ENCODE measurements at places on chromosomes 4 and X.
A peak's percentile ranks its signal among the peaks of the same experiment; 100 is the strongest.

GRCh38 chr4:87489678-87490077, 39.5 kb downstream of the SPARCL1 start:
- no peak for DNase-seq

DNA sequence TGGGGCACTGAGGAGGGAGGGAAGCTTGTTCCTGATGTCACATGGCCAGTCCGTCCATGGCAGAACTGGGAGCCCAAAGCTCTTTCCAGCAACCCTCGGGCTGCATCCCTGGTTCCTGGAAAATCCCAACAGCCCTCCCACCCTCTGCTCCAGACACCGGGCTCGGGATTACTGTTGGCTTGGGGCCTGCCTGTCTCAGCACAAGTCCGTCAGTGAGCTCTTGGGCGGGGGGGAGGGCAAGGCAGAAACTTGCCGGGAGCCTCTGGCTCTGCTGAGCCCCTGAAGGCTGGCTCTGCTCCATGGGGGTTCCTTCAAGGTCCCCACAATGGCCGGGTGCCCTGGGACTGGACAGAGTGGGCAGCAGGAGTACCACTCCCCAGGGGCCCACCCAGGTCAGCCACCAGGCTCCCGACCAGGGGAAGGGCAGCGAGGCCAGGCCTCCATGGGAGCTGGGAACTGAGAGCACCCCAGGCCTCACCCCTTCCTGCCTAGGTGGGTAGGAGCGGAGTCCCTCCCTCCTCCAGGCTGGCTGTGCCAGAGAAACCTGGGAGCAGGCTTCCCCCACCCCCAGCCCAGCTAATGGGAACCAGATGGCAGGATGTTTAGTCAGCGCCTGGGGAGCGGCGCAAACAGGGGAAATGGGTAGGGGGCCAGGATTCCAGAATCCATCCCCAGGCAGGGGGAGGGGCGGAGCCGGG, 6.4 kb upstream of the HAUS7 start:
- peak; percentile 49 for DNase-seq

- no peak for DNase-seq
Observed at GRCh38 chrX:92230628-92231027, 451.5 kb downstream of the PCDH11X start.

GRCh38 chrX:103666202-103667107, 20.0 kb downstream of the MORF4L2 start:
- DNase-seq, result no peak

- DNase-seq, result no peak
Observed at GRCh38 chr4:163598489-163598888, 104.0 kb downstream of the TMA16 start.

DNA sequence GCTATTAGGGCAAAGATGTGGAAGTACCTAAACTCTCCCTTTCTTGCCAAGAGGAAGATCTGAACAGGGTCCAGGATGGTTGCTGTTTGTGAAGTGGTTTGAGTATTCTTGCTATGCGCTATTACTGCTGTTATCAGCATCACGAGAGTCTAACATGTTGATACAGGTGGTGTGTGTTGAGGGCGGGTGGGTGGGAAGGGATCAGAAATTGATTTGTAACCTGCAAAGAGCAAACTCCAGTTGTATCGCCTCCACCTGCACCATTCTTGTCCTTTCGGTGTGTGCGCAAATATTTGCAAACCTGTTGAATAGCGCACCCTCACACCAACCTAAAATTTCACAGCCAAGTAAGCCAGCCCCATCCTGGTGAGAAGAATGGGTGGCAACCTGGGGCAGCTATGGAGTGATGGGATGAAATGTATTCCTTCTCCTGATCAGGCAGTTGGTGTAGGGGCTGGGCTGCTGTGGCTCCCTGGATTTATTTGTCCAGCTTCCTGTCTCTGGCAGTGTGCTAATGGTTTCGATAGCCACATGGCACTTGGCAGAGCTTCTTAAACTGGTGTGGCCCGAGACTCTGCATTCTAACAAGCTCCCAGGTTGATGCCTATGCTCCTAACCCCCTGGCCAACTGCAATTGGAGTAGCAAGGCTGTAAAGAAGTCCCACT, 102.6 kb upstream of the SCML1 start:
- DNase-seq, result no peak

GRCh38 chrX:49120091-49120490, 3.4 kb downstream of the GPKOW start:
- DNase-seq, result no peak

GRCh38 chrX:65093658-65094057, 117.4 kb upstream of the ZC4H2 start:
- DNase-seq, result no peak

GRCh38 chrX:13685126-13685763, 3.7 kb upstream of the RAB9A start:
- DNase-seq, result no peak

DNA sequence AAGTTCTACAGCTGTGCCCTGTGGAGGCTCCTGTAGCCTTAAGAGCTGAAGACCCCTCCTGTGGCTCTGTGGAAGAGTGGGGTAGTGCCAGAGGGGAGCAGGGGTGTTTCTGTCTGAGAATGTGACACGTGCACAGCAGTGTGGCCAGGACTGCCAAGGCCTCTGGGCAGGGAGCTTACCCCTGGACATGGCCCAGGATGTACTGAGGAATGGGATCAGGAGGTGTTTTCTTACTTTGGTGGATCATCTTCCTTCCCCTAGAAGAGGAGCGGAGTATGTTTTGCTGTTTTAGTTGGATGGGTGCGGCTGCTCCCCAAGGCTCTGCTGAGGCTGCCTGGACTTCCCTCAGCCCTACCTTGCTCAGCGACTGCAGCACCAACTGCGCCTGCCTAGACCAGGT, 342.6 kb downstream of the ARHGAP10 start:
- DNase-seq, result no peak

DNA sequence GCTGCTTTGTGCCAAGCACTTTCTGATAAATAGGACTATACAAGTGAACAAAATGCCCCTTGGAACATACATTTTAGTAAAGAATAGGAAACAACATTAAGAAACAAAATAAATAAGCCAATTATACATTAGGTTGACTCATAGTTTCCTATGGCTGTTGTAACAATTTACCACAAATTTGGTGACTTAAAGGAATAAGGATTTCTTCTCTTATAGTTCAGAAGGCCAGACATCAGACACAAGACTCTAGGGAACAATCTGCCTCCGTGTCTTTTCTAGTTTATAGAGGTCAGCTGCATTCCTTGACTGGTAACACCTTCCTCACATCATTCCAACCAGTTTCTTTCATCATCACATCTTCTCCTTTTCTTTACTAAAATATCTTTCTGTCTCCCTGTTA, 235.9 kb upstream of the PCDH18 start:
- DNase-seq, result no peak

- no peak for DNase-seq
Observed at GRCh38 chr4:78742300-78742699, 33.9 kb upstream of the BMP2K start.

- no peak for DNase-seq
Observed at GRCh38 chrX:34884817-34885216, 57.8 kb upstream of the FAM47B start.

GRCh38 chr4:7698584-7698983, 241.1 kb downstream of the AFAP1 start:
- peak; percentile 44 for DNase-seq

- DNase-seq, result no peak
Observed at GRCh38 chr4:94365304-94365703, 22.7 kb upstream of the HPGDS start.

- peak; percentile 31 for DNase-seq
Observed at GRCh38 chrX:36961590-36961989, 46.6 kb upstream of the FAM47C start.

GRCh38 chr4:22900876-22901275, 208.1 kb downstream of the GBA3 start:
- no peak for DNase-seq

GRCh38 chr4:82515705-82516104, 46.1 kb downstream of the TMEM150C start:
- no peak for DNase-seq

DNA sequence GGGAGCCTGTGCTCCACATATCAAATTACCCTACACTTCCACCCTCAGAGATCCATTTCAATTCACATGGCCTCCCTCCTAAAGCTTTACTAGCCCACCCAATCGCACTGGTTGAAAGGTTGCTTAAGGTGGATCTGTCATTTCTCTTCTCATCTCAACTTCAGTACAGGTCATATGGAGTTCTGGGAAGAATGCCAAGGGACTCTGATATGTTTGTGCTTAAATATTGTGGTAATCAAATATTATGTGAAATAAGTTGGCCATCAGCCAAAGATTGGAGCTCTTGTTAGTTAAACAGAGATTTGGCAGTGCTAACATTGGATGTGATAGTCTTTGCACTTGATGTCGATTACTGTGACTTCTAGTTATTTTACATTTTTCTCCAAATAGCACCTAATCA, 20.5 kb downstream of the SEPTIN6 start:
- no peak for DNase-seq

DNA sequence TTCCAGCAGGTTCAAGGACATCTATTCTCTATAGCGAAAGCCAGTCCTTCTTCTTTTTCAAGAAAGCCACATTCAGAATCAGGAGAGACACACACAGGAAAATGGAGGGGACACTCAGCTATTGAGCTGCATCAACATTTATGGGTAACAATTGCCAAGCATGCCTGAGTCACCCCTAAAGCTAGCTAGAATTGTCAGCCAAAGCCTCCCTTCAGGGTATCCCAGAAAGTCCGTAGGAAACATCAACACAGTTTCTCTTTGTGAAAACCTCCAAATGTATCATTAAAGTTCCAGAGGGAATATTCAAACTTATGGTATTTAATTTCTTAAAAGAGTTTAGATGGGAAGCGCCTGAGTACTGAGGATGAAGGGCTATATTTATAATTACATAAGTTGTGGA, 331.1 kb upstream of the SLC7A11 start:
- no peak for DNase-seq

DNA sequence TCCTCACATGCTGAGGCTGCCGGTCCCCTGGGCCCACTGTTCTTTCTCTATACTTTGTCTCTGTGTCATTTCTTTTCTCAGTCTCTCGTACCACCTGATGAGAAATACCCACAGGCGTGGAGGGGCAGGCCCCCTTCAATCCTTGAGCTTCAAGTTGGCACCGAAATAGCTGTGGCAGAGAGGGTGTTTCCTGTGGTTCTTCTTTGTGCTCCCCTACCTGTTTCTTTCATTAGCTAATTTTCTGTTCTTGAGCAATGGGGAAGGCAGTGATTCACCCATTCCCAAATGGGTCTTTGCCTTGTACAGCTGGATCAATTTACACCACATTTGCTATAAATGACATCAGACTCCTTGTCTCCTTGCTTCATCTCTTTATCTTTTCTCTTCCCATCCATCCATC, 2.1 kb upstream of the CYSLTR1 start:
- DNase-seq, result no peak

GRCh38 chrX:12722314-12722713, 68.9 kb upstream of the PRPS2 start:
- DNase-seq, result no peak

DNA sequence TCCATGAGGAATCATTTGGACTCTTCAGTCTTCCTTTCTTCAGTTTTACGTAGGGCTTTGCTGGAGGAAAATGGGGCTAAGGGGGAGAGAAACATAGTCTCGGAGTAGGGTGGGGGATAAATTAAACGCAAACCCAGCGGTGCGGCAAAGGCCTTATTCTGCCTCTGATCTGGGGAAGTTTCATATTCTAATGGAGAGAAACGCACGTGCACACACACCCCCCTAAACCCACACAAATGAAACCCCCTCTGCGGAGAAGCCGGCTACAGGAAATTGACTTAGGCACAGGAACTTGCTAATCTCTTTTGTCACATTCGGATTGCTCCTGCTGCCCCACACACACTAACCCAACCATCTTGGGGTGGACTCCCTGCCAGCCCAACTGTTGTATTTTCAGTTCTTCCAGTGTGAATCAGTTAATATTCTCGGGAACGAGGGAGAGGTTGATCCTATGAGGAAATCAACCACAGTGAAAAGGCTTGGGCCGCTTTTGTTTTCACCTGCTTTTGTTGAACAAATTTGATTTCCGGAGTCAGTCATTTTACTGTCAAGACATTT, at the start of gene RHOH:
RHOH (plus strand) TSS at position 308 of the 558 bp plus-strand sequence. CDS start 46,356 bp downstream, outside the sequence.
- no peak for DNase-seq

DNA sequence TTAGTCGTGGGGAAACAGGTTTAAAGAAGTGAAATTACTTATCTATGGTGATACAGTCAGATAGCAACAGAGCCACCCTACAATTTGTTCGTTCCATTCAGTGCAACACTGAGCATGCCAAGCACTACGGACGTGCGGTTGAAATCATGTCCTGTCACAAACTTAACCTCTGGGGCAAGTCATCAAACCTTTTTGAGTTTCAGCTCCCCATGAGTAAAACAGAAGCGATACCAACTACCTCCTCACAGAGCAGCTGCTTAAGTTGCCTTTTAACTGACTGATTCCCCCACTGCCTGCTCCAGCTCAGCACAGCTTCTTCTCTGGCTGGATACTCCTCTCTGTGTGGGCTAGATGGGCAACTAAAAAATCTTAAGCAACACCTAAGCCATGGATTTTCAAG, 36.0 kb downstream of the LHFPL1 start:
- DNase-seq, result no peak

GRCh38 chr4:55249476-55249875, 96.6 kb upstream of the SRD5A3 start:
- no peak for DNase-seq

GRCh38 chr4:22668301-22668700, 24.4 kb upstream of the GBA3 start:
- no peak for DNase-seq

- no peak for DNase-seq
Observed at GRCh38 chr4:149752729-149753128, 62.9 kb downstream of the IQCM start.

GRCh38 chr4:66130042-66130441, 459.8 kb upstream of the EPHA5 start:
- DNase-seq, result no peak

- DNase-seq, result no peak
Observed at GRCh38 chrX:154775419-154776349, 13.0 kb downstream of the DKC1 start.

DNA sequence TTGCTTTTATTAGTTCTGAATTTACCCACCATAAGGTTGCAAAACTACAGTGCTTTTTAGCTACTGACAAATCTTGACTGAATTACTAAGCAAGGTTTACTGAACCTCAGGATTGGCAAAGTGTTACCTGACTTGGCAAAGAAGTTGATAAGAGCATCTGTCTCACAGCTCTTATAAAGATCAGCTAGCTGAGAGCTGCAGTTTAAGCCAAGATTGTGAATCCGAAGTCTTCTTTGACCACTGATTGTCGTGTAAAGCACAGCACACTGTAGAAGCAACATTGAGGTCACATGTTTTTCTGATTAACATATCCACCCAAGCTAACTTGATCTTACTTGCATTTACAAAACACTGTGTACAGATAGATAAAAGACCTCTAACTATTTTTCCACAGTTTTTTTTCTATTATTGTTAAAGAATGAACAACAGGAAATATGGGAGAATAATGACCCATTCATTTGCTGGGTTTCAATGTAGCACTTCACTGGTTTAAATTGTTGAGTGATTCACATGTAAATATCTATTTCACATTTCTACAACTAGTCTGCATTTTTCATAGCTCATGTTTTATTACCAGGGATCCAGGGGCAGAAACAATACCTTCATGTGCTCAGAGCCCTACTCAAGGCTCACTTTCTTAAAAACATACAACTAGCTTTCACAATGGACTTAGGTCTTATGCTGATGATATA, 54.0 kb downstream of the METTL14 start:
- DNase-seq, result no peak

- DNase-seq, result no peak
Observed at GRCh38 chr4:113636877-113637276, 124.7 kb downstream of the CAMK2D start.
